HCT116 (cell line): ENCODE measurements at places on chromosomes 12 and 14. TPM values are rescaled to one million over a fixed set of nuclear protein-coding genes. Genes with fewer than 3 reads are reported as not detected.

The ADCY6 gene
- 24.9 TPM for total RNA-seq

The INHBE gene
- total RNA-seq, result 0.89 TPM

The RAD52 gene
- 24.4 TPM for total RNA-seq

The EPYC gene
- total RNA-seq, result not detected

The TEX52 gene
- not detected for total RNA-seq

The AICDA gene
- not detected for total RNA-seq

The PDE3A gene
- 0.12 TPM for total RNA-seq

The RHOF gene
- total RNA-seq, result 116 TPM

The CLMN gene
- total RNA-seq, result 33.4 TPM

The NPFF gene
- not detected for total RNA-seq

The JPH4 gene
- total RNA-seq, result 0.15 TPM

The ZC3H14 gene
- 66.2 TPM for total RNA-seq

The DGLUCY gene
- total RNA-seq, result 67.0 TPM

The SLC25A21 gene
- 3.5 TPM for total RNA-seq

The INF2 gene
- total RNA-seq, result 95.8 TPM

The KRT6C gene
- not detected for total RNA-seq

The NRL gene
- 0.66 TPM for total RNA-seq

The KRT72 gene
- 0.17 TPM for total RNA-seq

The LMNTD1 gene
- not detected for total RNA-seq

The RPS6KL1 gene
- total RNA-seq, result 6.7 TPM

The CLEC14A gene
- 0.10 TPM for total RNA-seq

The NOVA1 gene
- total RNA-seq, result not detected
